ENCODE measurements at places on chromosomes 3 and 15. TPM values are rescaled to one million over a fixed set of nuclear protein-coding genes. Genes with fewer than 3 reads are reported as not detected.

Gene SCN5A
- 0.96 TPM for total RNA-seq

Gene UCN2
- 3.1 TPM for total RNA-seq

Gene BNC1
- 2.3 TPM for total RNA-seq

Gene SCAMP5
- total RNA-seq = 1.4 TPM

Gene GRAMD2A
- not detected for total RNA-seq

Gene KCNMB2
- 0.39 TPM for total RNA-seq

Gene IL5RA
- not detected for total RNA-seq

Gene HRH1
- total RNA-seq = 9.7 TPM

Gene ARGFX
- total RNA-seq = not detected

Gene SCG3
- not detected for total RNA-seq

Gene RTP3
- not detected for total RNA-seq

Gene TMCO5A
- not detected for total RNA-seq

Gene PIGZ
- total RNA-seq = 0.78 TPM

Gene GOLGA8K
- total RNA-seq = not detected

Gene LRRIQ4
- total RNA-seq = not detected

Gene ISL2
- 1.6 TPM for total RNA-seq

Gene MB21D2
- 23.3 TPM for total RNA-seq

Gene GHSR
- total RNA-seq = not detected

Gene SLCO3A1
- 3.0 TPM for total RNA-seq

Gene OXTR
- total RNA-seq = 4.3 TPM

All from epithelial cell of alveolus of lung (primary cell).